Fibroblast of skin of right biceps (primary cell): ENCODE measurements at places on chromosomes 2 and 18.

GRCh38 chr18:34049511-34049910, 175.2 kb downstream of the NOL4 start:
- no peak for DNase-seq

- DNase-seq = peak; percentile 4
Observed at GRCh38 chr2:180314086-180314485, 307.0 kb upstream of the CWC22 start.

GRCh38 chr18:2547477-2548087, 23.7 kb downstream of the METTL4 start:
- DNase-seq = peak; percentile 40

GRCh38 chr2:145750612-145751011, 1230.7 kb upstream of the ZEB2 start:
- no peak for DNase-seq

- DNase-seq = peak; percentile 69
Observed at GRCh38 chr2:67215214-67216055, 181.7 kb upstream of the ETAA1 start.

GRCh38 chr2:235083822-235084221, 132.0 kb downstream of the SH3BP4 start:
- DNase-seq = no peak

DNA sequence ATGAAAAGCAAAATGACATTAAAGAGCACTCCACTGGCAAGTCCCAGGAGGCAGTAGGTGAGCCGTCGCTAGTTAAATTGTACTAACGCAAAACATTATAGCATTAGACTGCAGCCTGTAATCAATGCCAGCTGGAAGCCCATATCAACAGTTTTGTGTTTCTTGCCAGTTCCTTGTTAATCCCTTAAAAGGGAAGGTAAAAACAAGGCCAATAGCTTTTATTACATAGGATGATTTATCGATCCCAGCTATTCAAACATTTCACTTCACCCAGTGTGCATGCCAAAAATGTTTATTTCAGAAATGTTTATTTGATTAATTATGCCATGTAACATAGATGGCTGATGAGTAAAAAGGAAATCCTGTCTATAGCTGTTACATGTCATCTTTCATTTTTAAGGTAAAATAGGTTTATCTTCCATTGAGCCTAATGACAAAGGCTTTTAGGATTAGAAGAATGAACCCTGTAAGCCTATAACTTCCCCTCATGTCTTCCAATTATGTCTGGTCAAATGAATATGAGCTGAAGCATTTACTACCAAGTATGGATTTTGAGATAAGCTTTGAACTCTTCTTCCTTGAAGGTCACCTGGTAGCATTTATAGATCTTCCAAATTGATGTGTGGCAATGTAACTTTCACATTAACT, 591.2 kb downstream of the RNF144A start:
- DNase-seq = peak; percentile 72

DNA sequence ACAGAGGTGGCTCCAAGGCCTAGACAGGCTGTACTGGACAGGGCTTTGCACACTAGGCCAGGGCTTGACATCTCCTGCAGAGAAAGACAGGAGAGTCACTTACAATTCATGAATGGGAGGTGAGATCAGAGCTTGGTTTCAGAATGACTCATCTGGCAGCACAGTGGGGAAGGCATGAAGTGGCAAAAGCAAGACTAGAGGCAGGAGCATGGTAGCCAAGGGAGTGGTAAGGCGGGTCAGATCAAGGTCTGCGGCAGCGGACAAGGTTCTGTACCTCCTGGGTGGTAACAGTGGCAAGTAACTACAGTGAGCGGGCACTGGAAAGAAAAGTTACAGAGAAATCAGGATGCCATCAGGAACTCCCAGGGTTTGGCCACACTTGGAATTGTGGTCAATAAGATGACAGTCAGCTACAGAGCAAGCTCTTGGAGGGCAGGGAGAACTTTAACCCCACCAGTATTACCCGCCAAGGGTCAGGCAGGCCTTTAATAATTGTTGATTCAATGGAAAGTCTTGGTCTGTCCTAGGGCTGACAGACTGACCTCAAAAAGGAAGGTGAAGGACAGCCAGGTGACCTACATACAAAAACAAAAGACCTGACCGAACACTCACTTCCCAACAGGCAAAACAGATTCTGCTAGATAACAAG, 5.7 kb downstream of the MCFD2 start:
- peak; percentile 77 for DNase-seq

- no peak for DNase-seq
Observed at GRCh38 chr2:218885981-218886947, 5.6 kb downstream of the WNT10A start.
